ENCODE measurements at places on chromosomes 3 and 15.

- DNase-seq: peak; percentile 81
Measured at GRCh38 chr3:133113526-133113925, 75.3 kb downstream of the TMEM108 start.

- DNase-seq: no peak
Measured at GRCh38 chr3:197404754-197405153, 106.3 kb upstream of the DLG1 start.

- DNase-seq: no peak
Measured at GRCh38 chr3:153911116-153911515, 210.1 kb upstream of the ARHGEF26 start.

DNA sequence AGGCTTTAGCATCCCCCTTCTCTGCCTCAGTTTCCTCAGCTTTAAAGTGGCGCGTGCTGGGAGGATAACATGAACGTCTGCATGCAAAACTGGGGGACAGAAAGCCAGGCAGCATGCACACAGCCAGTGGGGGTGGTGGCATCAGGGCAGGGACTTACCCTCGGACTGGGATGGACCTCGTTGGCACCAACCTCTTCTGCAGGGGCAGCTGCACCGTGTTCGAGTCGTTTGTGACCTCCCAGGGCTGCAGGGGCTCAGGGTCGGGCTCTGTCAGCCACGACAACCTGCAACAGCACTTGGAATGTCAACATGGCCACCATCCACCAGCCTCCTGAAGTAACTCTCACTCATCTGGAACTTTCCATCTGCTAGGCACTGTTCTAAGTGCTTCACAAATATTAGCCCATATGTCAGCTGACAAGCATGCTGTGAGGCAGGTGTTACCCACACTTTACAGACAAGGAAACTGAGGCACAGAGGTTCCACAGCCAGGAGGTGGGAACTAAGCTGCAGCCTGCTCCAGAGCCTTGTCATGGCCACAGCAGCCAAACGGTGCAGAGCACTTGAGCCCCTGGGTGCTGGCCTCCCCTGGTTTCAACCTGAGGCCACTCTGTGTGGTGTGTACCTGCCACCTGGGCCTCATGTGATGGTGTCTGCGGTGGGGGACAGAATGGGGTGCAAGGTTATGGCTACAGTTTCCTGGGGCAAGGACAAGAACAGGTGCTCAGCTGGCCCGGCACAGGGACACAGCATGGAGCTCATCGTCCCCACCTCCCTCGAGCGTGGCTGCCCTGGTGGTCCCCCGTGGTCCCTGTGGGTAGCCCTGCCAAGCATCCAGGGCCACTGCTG lies 6.7 kb downstream of the C3orf22 start:
- DNase-seq: no peak

Data from brain microvascular endothelial cell (primary cell).